ENCODE measurements at places on chromosomes 4 and X.

DNA sequence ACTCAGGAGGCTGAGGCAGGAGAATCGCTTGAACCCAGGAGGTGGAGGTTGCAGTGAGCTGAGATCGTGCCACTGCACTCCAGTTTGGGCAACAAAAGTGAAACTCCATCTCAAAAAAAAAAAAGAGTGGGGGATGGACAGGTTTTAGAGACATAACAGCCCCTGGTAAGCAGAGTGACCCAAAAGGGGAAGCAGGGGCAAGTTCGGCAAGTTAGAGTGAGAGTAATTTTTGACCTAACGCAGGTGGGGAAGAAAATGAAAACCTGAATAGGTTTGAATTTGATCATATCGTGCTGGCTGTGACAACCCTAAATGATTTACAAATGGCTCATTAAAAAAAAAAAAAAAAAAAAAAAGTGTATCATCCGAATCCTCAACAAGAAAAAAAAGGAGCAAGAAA, 25.7 kb upstream of the TMEM131L start:
- no peak for DNase-seq
- H3K4me1 ChIP-seq, result peaks cover 31% of the 10 kb centered on the region

DNA sequence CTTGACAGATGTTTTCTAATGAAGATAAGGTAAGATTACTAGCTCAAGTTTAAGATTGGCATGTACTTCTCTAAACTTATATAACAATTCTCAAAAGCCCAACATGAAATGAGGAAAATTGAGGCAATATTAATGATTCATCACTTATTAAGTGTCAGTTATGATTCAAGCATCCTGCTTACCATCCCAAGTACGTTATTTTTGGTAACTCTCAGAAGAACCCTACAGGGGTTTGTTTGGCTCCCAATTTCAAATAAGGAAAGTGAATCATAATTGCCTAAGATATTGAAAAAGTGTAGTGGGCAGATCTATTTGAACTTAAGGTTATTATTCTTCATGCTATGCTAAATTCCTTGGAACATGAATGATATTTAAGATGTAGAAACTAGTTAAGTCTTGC, 387.9 kb upstream of the TENM3 start:
- no peak overlapping the region for H3K4me3 ChIP-seq
- no peak for DNase-seq
- H3K27ac ChIP-seq, result no peak overlapping the region
- H3K36me3 ChIP-seq, result no peaks in the 10 kb centered on the region
- no peaks in the 10 kb centered on the region for H3K4me1 ChIP-seq

GRCh38 chr4:104756837-104757236, 262.1 kb upstream of the CXXC4 start:
- peaks cover 11% of the 10 kb centered on the region for H3K4me1 ChIP-seq
- no peaks in the 10 kb centered on the region for H3K27me3 ChIP-seq
- no peak overlapping the region for H3K27ac ChIP-seq
- H3K4me3 ChIP-seq, result no peak overlapping the region
- H3K36me3 ChIP-seq, result no peaks in the 10 kb centered on the region

- no peaks in the 10 kb centered on the region for H3K36me3 ChIP-seq
- DNase-seq, result no peak
- no peak overlapping the region for H3K27ac ChIP-seq
- H3K4me3 ChIP-seq, result no peak overlapping the region
- H3K27me3 ChIP-seq, result no peaks in the 10 kb centered on the region
Observed at GRCh38 chr4:111849746-111850284, 295.4 kb upstream of the FAM241A start.

GRCh38 chr4:174423257-174423944, 98.9 kb downstream of the HPGD start:
- DNase-seq, result no peak
- H3K36me3 ChIP-seq, result peaks cover 2% of the 10 kb centered on the region

- peak; percentile 15 for DNase-seq
- H3K36me3 ChIP-seq, result peaks cover 6% of the 10 kb centered on the region
- H3K4me1 ChIP-seq, result peaks cover 7% of the 10 kb centered on the region
- no peak overlapping the region for H3K4me3 ChIP-seq
- H3K27me3 ChIP-seq, result peaks cover 34% of the 10 kb centered on the region
Observed at GRCh38 chr4:82201805-82202641, 171.8 kb downstream of the HNRNPD start.

DNA sequence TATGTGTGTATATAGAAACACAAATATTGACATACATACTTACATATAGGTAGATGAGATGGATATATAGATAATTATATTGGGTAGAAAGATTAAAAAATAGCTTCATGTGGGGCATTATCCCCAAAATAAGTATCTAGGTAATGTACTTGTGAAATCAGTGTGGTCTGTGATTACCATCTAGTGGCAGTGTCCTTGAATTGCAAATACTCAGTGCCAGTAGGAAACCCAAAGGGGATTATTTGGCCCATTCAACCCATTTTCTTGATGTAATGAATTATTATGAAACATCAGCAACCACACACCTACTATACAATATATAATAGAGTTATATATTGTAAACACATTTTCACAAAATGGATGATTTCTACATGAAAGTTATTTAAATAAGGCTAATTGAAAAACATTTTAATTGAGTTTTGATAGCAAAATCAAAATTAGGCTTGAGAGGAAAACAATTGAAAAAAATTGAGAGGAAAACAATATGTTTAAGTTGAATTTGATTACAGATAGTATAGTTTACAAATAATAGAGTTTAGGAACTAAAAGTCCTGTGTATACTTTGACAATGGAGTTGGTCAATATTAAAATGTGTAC, 389.4 kb downstream of the GALNTL6 start:
- H3K36me3 ChIP-seq, result no peaks in the 10 kb centered on the region
- DNase-seq, result no peak
- H3K27me3 ChIP-seq, result no peaks in the 10 kb centered on the region
- H3K4me3 ChIP-seq, result no peak overlapping the region
- H3K27ac ChIP-seq, result no peak overlapping the region
